A549 treated with AZD2906 at 1 μM for 4 hours (cell line): ENCODE measurements at places on chromosomes 7 and 10. TPM values are rescaled to one million over a fixed set of nuclear protein-coding genes. Genes with fewer than 3 reads are reported as not detected.

Gene LLCFC1
- total RNA-seq, result not detected in 5 replicates

Gene LIPJ
- total RNA-seq, result not detected in 5 replicates

Gene SUMF2
- 108 to 125 TPM (median 109 TPM) in 5 replicates for total RNA-seq

Gene CBX3
- total RNA-seq, result 216 to 269 TPM (median 223 TPM) in 5 replicates

Gene VSTM2A
- not detected in 5 replicates for total RNA-seq

Gene NUDT1
- 82.6 to 117 TPM (median 104 TPM) in 5 replicates for total RNA-seq
